NCI-H82 (cell line): ENCODE measurements at places on chromosomes 6 and 20.

GRCh38 chr6:43246301-43247113 lies 3.2 kb downstream of the TTBK1 start:
- peak; percentile 71 for DNase-seq

DNA sequence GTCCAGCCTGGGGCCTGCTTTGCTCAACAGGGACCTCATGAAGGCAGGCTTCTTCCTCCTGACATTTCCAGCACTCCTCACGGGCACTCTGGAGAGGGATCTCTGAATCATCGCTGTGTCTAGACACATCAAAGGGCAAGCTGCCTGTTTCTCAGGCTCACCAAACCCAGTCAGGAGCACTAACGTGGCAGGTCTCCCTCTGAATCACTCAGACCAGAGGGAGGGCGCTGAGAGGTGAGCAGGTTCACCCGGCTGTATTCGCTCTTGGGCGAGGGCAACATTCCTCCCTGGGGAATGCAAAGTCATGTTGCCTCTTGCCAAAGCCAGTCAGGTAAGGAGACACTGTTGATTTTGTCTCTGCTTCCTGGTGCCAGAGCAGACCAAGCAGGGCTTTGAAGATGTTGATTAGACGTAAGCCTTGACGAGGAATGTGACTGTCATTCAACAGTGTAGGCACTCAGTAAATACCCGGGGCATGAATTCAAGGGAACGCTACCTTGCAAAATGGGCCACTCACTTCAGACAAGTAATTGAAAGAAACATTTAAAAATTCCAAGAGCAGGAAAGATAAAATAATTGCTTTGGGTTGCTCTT lies 50.1 kb downstream of the CYP24A1 start:
- DNase-seq, result no peak

DNA sequence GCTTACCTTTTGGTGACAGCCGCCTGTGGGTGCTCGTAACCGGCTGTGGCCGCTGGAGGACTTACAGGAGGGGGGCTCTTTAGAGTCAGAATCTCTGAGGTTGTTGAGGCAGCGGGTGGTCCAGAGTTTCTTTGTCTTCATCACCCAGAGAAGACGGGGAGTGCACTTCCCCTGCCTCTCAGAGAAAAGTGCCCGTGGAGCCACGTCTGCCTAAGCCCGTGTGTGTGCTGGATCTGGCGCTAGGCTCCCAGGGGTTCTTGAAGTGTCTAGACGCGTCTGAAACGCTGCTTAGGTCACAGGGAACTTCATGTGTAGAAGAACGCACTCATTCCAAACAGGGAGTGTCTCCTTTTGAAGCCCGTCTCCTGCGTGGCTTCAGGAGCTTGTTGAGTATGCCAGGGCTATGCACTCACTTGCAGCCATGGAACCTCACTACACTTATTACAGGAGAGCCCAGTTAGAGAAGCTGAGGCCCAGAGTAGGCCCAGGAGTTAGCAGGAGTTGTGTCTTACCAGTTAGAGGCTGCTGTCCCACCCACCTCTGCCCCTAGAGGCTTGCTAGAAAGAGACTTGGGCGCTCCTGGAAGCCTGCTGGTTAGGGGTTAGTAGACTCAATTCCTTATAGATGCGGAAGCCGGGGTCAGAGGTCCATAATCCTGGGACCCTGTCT lies 1.3 kb downstream of the LSM14B start:
- DNase-seq, result peak; percentile 30

DNA sequence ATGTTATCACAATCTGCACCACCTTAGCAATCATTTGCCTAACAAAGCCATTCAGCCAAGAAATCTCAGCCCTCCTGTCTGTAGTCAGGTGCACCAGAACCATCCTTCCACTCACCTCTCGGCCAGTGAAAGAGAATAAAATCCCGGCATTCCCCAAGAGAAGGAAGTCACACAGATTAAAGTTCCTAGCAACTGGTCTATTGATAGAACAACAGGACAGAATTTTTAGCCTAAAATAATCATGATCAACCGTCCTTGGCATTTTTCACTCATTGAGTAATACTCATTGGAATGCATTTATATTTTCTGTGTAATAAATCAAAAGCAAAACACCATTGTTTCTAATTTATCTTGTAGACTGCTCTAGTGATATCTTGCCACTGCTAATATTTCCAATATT lies 85.7 kb upstream of the CDH4 start:
- DNase-seq, result no peak

GRCh38 chr6:41736186-41736733 lies 852 bp upstream of the TFEB start:
- peak; percentile 41 for DNase-seq

DNA sequence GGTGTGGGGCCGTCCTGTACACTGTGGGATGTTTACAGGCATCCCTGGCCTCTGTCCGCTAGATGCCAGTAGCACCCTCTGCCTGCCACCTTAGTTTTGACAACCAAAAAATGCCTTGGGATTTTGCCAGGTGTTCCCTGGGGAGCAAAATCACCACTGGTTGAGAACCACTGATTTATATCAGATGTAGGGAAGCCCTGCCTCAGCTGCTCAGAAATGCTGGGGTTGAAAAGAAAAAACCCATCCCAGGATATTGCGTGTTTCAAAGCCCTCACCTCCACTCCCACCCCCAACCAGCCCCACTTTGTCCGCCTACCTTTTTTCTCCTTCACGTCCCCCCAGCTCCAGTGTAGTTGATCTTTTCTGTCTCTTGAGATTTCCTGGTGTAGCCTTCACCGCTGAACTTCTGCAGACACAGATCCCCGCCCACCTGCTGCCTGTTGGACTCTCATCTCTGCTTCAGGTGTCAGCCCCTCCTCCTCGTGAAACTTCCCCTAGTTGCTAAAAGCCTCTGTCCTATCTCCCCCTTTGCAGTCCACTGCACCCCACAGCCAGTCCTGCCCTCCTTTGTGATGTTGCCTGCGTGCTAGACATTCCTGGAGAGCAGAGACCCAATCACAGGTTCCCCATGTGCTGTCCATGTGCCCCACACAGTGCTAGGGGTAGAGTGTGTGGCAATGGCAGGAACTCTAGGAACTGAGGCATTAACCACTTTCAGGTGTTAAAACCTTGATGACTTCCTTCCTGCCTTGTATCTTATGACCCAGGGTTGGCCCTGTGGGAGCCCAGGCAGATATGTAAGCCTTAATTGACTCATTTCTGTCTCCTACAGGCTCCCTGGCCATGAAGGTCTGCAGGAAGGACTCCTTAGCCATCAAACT lies 98.9 kb downstream of the TBC1D7 start:
- peak; percentile 50 for DNase-seq

GRCh38 chr6:120899932-120900331 lies 434.3 kb downstream of the TBC1D32 start:
- peak; percentile 21 for DNase-seq

- DNase-seq, result peak; percentile 41
These were observed 8.9 kb downstream of the REV3L start for GRCh38 chr6:111474106-111474505.

DNA sequence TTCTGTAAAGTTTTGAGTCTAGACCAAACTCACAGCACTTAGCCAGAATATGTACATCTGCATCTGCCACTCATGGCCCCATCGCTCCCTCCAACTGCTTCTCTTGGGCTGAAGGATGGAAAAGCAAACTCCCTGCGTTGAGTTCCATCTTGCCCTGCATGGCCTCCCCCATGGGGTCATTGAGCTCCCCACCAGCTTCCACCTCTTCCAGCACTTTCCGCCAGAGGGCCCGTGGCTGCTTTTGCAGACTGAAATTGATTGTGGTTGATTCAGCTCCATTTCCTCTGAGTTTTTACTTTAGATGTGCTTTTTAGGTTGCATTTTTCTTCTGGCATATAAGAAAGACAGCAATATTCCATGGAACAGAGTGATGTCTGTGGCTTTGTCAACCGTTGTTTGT lies 263.1 kb downstream of the ESR1 start:
- DNase-seq, result no peak

- DNase-seq, result no peak
These were observed 124.2 kb downstream of the LRRC1 start for GRCh38 chr6:53918854-53919510.

DNA sequence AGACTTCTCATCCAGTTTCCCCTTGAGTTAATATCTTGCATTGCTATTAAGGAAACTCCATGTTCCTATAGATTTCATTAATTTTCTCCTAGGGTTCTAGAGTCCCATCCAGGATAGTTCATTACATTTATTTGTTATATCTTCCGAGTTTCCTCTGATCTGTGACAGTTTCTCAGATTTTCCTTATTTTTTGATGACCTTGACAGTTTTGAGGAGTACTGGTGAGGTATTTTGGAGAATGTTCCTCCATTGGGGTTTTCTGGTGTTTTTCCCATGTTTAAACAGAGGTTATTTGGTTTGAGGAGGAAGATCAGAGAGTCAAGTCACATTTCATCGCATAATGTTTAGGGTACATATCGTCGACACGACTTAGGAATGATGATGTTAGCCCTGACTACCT lies 67.7 kb downstream of the LAMP5 start:
- no peak for DNase-seq

DNA sequence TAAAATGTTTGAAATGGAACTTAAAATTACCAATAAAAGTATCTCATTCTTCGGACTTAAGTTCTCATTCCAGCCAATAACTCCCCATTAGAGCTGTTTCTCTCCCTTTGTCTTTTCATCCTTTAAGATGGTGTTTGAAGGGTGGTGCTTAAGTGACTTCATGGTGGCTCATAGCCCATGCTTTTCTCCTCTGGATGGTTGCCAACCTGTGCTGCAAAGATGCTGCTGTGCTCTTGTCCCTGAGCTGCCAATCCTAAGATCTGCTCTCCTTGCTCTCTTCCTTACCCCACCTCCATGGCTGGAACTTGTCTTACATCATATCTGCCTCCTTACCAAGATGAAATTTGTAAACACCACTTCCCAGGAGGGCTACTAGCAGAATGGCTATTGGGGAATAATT lies 31.6 kb upstream of the PNRC1 start:
- no peak for DNase-seq

DNA sequence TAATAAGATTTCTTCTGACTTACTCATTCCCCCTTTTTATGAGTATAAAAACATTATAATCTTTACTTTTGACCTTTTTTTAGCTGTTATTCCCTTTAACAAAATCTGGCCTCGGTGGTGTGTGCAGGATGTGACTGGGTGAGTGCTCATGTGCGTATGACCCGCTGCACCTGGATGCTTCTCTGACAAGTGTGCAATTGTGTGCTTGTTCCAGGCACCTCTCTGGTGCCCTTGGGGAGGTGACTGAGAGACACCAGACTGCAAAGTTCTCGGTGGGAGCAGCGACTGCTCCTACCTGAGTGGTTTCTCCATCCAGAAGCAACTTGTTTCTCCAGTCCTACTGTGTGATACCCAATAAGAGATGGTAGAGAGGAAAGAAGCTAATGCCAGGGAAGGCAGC lies 65.0 kb downstream of the ISM1 start:
- no peak for DNase-seq

GRCh38 chr6:34986845-34987246 lies 97.8 kb downstream of the ANKS1A start:
- peak; percentile 93 for DNase-seq

DNA sequence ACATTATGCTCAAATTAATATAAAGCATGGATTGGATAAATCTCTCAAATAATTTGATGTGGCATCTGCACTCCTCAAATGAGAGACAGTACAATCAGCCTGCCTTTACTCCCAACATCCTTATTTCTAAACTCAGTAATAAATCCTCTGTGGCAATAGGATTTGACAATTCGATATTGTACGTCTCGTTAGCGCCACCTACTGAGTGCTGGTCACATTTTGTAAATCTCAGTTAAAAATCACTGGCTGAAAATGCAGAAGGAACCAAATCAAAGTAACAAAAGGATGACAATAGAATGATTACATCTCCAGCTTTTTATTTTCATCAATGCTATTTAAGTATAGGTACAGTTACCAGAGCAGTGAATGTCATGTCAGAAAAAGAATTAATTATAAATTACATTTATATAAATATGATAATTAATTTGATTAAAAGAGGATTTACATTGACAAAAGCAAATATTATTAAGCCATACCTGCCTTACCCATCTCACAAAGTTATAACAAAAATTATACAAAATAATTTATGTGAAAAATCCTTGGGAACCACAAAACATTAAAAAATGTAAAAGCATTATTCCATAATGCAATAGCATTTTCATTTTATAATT lies 20.2 kb upstream of the GJE1 start:
- peak; percentile 90 for DNase-seq

DNA sequence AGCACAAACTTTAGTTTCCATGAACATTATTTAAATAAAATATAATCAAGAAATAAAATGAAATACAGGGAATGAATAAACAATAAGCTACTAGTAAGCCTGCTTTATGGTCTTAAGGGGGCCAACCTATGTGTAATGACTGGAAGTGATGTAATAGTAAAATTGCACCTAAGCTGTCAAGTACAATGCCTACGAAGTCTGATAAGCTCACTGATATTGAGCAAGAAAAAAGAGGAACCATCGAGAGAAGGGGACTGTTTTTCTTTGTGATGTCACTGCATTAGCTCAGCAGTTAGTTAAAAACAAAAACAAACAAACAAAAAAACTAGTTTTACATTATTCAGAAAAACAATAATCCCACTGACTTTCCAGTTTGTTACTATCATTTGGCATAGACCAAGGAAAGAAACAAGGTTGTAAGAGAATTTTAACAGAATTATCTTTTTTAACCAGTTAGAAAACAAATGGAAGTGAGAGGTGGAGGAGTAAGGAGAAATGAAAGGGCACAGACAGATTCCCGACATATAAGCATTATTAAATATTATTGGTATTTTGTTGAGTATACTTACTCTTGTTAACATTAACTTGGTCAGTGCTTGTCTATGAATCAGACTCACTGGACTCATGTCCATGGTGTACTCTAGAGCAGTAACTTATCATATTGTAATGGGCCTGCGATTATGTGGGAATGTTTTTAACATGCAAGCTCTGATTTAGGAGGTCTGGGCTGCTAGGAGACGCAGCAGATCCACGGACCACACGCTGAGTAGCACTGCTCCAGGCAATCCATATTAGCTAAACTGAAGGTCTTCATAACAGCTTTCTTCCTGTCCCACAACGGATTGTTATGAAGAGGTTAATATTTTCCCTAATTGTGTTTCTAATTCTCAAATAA lies 99.6 kb upstream of the HMGCLL1 start:
- no peak for DNase-seq

DNA sequence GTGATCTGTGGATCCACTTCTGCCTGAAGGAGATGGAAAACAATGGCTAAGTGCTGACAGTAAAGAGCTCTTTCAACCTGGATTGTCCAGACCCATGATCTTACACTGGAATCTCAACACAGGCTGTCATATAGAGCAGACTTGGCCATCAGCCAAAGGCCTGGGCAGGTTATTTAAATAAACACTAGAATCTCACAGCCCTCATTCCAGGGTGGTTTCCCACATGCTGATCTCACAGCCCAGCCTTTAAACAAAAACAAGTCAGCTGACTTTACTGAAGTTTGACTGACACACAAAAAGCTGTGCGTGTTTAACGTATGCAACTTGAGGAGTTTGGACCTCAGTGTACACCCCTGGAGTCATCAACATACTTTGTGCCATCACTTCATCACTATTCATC lies 28.4 kb downstream of the SYNDIG1 start:
- peak; percentile 45 for DNase-seq

DNA sequence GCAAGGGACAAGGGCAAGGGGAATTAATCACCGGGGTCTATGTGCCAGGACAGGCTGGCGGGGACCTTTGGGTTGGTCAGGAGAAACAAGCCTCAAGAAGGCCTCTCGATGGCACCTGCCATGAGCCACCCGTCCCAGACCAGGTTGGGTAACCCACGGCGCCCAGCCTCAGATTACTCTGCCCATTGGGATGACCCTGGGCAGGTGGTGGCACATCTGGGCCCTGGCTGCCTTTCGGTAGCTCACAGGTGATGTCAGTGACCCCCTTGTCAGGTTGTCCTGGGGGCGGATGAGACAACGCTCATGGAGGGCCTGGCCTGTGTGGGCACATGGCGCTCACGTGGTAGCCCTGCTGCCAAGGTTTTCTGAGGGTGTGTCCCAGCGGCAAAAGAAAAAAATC lies 152.2 kb downstream of the SYCP2 start:
- no peak for DNase-seq

- peak; percentile 26 for DNase-seq
These were observed 6.0 kb downstream of the ZC3H12D start for GRCh38 chr6:149478631-149479314.
